Right ventricle myocardium inferior (tissue), 1 donor: ENCODE measurements at places on chromosomes 4 and X.

DNA sequence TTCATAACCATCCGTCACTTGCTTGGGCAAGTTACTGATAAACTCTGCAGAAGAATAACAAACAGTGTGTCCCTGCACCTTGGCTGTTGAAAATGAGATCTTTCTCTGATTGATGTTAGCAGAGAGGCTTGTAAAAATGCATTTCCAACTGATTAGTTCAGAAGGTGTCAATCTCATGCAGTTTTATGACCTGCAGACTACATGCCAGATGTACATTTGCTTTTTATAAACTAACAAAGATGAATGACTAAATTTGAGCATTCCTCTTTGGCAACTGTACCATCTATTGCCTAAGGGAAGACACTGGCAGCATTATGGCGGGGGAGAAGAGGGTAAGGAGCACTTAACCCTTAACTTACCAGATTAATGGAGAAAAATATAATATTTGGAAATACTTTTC is 192.8 kb downstream of the DCTD start:
- DNase-seq: no peak

DNA sequence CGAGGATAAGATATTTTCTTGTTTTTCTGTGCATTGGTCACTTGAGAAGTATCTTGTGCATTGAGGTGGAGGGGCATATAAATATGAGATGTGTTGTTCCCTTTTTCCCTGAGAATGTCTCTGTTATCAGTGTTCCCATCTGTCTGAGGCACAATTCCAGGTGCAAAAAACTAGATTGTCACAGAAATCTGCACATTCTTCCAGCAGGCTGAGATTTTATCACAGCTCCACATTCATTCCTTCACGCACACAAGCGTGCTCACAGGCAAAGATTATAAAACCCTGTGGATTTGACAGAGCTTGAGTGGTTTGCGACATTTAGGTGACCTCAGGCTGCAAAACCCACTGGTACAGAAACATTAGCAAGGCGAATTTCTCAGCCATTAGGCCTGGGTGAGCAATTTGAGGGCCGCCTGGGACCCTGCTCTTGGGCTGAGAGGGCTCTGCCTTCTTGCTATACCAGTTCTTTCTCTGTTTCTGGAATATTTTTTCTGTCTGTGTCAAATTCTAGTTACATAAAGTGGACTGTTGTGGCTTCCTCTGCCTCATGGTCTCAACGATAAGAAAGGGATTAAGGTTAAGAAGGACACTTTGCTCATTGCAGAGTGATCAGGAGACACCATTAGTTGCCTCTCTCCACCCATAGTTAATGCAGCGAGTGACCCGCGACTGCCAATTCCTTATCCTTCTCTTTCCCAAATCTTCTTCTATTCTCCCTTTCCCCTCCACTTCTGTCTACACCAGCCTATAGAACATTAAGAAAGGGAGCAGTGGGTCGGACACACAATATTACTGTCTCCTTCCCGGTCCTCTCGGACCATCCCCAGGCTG is 86.7 kb upstream of the C1QTNF7 start:
- DNase-seq: no peak

GRCh38 chrX:27626066-27626465 is 35.9 kb downstream of the DCAF8L2 start:
- DNase-seq: no peak

- DNase-seq: no peak
These were observed 467.8 kb downstream of the PCDH7 start for GRCh38 chr4:31187979-31188378.

GRCh38 chr4:88775529-88775928 is 77.9 kb upstream of the NAP1L5 start:
- no peak for DNase-seq

- DNase-seq: no peak
These were observed 169.9 kb downstream of the DHRSX start for GRCh38 chrX:2330910-2331309.

GRCh38 chrX:9851890-9852289 is 65.7 kb downstream of the SHROOM2 start:
- DNase-seq: no peak

DNA sequence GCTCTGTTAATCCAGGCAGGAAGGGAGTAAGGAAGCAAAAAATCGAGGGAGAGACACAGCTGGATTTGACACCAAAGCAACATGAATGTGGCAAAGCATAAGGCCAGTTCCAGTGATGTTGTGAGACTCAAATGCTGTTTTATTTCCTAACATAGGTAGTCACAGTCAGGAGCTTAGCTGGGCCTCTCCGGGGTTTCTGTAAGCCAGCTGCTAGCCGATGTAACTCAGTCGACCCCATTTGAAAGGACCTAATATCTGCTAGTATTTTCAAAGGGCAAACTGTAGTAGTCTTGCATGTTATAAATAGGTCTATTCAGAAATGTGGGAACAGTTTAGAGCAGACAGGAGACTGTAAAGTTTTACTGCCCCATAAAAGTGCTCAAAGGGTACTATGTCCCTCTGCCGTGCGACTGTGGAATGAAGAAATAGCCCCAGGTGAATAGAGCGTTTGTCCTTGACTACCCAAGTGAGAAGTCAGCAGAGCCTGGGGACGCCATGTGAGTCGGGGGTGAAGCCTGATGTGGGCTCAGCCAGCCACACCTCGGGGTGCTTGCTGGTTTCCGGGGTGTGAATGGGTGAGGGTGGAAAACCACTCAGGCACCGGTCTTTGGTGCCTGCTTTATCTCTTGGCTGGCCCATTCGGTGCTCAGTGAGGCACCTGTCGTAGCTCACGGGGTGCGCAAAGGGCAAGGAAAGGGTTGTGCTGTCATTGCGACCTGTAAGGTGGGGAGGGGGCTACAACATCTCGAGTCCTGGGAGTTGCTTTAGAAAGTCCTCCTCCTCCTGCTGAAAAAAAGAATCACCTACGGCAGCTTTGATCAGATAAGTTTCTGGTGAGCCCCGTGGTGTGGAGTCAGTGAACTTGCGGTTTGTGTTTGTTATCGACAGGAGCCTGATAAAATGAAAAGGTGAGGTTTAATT is 745 bp downstream of the TRIM2 start:
- DNase-seq: no peak

DNA sequence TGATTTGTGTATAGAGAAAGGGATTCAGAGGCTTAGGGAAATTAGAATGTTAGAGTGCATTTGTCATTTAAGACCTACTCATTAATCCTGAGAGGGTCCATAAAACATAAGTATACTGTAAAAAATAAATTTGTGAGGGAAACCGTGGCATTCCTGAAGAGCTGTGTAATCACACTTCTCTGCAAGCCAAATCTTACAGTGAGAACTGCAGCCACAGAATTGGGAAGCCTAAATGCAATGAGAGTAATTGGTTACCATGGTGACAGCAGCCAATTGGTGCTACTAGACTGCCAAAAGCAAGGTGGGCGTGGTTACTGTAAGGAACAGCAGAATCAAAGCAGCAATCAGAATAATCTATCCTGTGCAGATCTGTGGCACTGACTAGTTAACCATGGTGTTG is 345.2 kb upstream of the GRID2 start:
- no peak for DNase-seq

DNA sequence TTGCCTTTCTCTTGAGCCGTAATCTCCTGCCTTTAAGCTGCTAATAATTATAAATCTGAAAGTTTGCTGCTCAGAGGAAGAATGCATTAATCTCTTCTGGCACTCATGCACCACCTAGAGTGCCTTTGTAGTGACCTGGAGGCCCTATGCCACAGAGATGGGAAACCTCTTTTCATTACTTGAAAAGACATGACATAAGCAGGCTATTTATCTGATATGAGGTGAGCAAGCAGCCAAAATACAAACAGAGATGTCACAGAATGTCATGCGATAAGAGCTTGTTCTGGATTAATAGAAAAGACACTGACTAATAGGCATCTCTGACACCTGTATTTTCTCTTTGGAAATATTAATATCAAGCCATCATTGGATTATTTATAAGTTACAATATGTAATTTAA is 42.3 kb downstream of the GABRB1 start:
- no peak for DNase-seq
